ENCODE measurements at places on chromosomes 7 and 10.

- DNase-seq: no peak
These were observed 4.4 kb downstream of the ZNF32 start for GRCh38 chr10:43644252-43644651.

- DNase-seq: peak; percentile 29
These were observed 88.7 kb downstream of the MAD1L1 start for GRCh38 chr7:2143981-2144595.

DNA sequence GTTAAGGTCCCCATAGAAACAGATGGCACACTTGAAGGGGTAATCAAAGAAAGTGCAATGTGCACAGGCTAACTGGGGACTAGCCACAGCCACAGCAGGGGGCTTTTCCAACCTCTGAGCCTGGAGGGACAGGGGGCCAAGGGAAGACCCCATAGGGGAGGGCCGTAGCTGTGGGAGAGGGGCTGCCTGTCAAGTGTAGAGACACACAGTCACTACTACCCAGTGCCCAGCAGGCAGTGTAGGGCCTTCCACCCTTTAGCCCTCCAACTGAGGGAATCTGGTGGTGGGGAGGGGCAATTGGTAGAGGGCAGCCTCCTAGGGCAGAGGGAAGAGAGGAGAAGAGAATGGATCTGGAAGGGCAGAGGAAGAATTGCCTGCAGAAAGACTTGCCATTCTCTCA lies 54.6 kb downstream of the CREB5 start:
- no peak for DNase-seq

DNA sequence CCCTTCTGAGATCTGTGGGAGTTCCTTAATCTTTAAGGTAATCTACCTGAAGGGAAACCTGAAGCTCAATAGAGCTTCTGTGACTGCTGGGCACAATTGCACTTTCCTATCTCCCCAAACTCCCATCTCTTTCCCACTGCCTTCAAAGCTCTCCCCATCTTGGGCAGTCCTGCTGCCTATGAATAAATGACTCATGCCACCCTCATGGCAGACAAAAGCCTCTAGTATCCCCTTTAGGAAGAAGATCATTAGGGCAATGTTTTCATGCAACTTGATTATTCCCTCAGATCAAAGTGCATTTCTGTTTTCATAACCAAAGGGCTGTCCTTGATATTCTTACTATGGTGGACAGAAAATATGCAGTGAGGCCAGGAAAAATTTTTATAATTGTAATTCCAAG lies 704.9 kb upstream of the LRRN3 start:
- DNase-seq: no peak

- peak; percentile 57 for DNase-seq
These were observed 169.9 kb downstream of the RNF133 start for GRCh38 chr7:122528879-122529481.

GRCh38 chr10:118481871-118482270 lies 113.6 kb downstream of the PRLHR start:
- no peak for DNase-seq

DNA sequence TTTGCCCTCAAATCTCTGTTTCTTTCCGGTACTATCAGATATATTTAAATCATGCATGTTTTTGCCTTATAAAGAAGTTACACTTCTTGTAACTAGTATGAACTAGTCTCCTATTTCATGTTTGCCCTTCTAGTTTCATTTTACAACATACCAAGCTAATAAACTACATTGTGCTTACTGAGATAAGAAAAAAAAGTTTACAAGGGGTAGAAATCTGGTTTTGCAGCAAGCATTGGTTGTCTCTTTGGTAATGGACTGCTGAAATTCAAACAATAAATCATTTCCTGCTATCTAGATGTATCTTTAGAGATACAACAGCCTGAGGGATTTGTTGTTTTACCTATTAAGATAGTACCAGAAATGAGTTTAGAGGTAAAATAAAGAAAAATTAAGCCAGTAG lies 18.8 kb downstream of the PTTG1IP2 start:
- DNase-seq: no peak

- no peak for DNase-seq
These were observed 21.8 kb downstream of the FGFBP3 start for GRCh38 chr10:91887272-91888076.

GRCh38 chr10:95350219-95350829 lies 59.5 kb upstream of the PDLIM1 start:
- no peak for DNase-seq

GRCh38 chr10:35592441-35592840 lies 12.7 kb upstream of the GJD4 start:
- no peak for DNase-seq

GRCh38 chr10:72072046-72072445 lies 16.3 kb downstream of the SPOCK2 start:
- DNase-seq: no peak

DNA sequence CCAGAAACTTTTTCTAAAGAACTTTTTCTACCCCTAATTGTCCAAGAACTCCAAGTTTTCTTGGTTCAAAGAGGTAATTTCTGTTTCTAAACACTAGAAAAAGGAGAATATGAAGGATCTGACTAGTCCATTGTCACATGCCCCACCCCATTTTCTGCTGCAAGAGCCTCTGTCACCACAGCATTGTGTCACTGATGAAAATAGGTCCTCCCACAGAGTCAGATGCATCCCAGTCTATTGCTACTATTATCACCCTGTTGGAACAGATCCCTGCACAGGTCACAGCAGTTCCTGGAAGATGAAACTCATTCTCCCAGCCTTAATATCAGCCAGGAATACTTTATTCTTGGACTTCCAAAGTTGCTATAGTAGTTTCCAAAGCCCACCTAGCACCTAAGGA lies 7.5 kb upstream of the CFTR start:
- DNase-seq: no peak

GRCh38 chr10:69866688-69867461 lies 65.2 kb downstream of the COL13A1 start:
- no peak for DNase-seq

- no peak for DNase-seq
These were observed 16.5 kb downstream of the RGR start for GRCh38 chr10:84261236-84261915.

- DNase-seq: no peak
These were observed 23.3 kb upstream of the PAPSS2 start for GRCh38 chr10:87636313-87636915.

GRCh38 chr10:43809211-43809930 lies 160.7 kb upstream of the ZNF32 start:
- DNase-seq: no peak

DNA sequence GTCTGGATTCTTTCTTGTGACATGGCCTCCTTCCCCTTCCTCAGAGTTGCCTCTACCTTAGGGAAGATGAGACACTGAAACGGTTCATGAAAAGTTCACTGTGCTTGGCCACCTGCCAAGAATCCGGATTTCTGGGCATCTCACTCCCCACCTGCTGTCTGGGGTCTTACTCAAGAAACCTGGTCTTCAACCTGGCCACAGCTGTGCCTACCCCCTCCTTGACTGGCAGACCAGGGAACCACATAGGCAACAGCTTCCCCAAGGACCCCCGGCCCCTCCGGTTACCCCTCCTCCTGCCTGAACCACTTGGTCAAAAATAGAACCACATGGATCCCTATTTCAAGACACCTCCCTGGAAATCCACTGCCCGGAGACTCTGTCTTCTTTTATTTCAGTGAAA lies 58.7 kb upstream of the NANOS1 start:
- no peak for DNase-seq

DNA sequence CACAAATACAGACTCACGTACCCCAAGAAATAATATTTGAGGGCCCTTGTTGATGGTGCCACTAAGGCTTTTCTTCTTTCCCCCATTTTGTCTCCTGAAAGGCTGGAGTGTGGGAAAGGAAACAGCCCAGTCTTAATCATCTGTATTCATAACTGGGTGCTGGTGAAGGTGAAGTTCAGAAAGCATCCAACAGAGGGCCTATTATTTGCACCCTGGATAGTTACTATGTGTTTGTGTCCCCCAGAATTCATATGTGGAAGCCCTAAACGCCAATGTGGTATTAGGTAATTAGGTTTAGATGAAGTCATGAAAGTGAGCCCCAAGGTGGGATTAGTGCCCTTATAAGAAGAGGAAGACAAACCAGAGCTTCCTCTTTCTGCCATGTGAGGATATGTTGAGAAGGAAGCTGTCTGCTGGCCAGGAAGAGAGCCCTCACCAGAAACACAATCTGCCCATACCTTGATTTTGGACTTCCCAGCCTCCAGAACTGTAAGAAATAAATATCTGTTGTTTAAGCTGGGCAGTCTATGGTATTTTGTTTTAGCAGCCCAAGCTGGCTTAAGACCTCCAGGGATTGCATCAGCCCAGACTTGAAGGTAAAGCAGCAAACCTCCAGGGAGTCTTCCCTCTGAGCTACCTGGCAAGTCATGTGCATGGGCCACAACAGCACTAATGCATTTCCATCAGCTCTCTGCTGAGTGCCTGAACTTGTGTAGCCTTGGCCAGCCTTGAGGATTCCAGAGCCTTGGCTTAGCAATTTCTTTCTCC lies 90.0 kb upstream of the ADRB1 start:
- no peak for DNase-seq

DNA sequence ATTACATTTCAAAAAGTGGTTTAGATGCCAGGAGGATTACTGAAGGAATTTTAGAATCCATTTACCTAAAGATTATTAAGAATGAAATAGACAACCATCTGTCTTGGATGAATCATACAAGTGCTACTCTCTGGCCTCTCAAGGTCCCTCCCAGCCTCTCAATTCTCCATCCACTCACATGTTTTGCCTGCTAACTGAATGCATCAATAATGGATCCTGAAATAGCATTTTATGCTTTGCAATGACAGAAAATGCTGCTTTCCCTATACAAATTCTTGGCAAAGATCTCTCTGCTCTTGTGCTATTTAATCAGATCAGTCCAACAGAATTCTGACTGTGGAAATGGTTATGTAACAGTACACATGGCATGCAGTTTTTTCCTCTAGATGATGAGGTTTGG lies 68.1 kb downstream of the HBP1 start:
- DNase-seq: no peak

GRCh38 chr7:983004-983615 lies at the start of gene CYP2W1:
Gene CYP2W1 (plus strand): TSS chr7:983181. CDS start chr7:983212, 31 bp downstream.
- no peak for DNase-seq

GRCh38 chr7:4149236-4149635 lies 532.9 kb upstream of the FOXK1 start:
- no peak for DNase-seq

- no peak for DNase-seq
These were observed 683.4 kb downstream of the SDK1 start for GRCh38 chr7:3984456-3984855.

- no peak for DNase-seq
These were observed 28.0 kb downstream of the VPS41 start for GRCh38 chr7:38881015-38881414.

DNA sequence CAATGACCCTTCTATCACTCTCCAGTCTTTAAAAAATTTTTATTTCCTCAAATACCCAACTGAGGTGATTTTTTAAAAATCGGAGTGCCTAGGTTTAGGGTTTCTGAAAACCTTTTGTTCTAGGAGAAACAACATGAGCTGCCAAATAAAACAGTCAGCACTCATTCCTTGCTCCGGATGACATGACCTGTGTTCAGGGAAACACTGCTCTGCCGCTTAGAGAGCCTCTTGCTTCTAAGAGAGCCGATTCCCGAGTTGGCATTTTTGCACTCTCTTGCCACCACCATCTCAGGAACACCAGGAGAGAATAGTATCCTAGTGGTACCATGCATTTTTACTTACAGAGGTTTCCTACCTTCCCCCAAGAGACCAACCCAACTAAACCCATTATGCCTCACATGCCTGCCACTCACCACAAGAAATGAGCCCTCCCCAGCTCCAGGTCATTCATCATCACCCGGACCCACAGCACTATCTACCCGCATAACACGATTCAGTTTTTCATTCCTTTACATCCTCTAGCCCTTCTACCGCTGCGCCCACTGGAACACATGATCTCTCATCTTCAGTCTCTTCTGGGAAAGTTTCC lies 365.4 kb downstream of the THSD7A start:
- DNase-seq: no peak

GRCh38 chr7:96314402-96315124 lies 7.3 kb downstream of the SLC25A13 start:
- DNase-seq: no peak

GRCh38 chr7:107938456-107939250 lies 47.7 kb downstream of the DLD start:
- no peak for DNase-seq

DNA sequence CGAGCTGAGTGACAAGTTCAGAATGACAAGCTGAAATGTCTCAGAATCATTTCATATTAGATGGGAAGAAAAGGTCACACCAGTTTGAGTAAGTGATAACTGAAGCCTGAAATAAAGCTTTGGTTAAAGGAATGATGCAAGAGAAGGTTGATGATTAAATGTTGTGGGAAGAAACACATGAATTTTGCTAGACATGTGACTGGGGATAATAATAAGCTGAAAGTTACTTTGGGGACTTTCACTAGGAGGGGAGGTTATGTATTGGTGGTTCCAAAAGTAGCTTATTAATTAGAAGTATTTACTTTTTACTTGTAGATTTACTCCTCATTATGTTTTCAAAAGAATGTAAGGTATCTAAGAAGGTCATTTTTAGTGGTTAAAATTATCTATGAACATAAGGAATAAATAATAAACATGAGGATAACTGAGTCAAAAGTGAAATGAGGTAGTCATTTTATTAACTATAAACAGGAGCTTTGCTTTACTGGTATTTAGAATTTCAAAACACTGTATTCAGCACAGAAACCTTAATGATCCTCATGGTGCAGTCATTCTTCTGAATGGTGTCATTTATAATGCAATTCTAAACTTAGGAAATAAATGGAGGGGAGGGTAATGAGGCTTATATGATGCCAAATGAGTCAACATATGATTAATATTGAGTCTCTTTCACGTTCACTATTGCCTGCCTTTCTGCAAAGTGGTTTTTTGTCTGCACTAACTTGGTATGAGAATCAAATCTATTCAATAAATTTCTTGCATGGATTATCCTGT lies 63.7 kb downstream of the PRKG1 start:
- DNase-seq: no peak

DNA sequence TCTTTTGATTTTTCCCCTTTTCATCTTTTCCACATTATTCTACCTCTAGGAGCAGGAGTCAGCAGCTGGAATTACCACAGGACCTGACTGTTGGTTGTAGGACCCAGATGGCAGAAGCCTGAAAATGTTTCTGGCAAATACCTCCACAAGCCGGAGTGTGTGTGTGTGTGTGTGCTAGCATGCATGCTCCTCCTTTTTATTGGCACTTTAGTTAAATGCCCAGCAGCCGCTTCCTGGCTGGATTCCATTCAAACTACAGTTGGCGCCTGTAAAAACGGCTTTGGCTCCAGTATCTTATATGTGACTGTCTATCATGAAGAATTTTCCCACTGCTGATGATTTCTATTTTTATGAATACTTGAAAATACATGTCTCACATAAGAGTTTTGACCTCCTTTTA lies 319.7 kb upstream of the SP4 start:
- peak; percentile 96 for DNase-seq

GRCh38 chr10:71472466-71472865 lies 75.7 kb downstream of the CDH23 start:
- no peak for DNase-seq

Measured in NCI-H1092 treated with DMSO at 0.1 percent for 48 hours (cell line).